ENCODE measurements at places on chromosomes 1 and 21. TPM values are rescaled to one million over a fixed set of nuclear protein-coding genes. Genes with fewer than 3 reads are reported as not detected.

Gene PAQR6
- 0.72 TPM for total RNA-seq

Gene PLPPR4
- total RNA-seq = not detected

Gene ALX3
- not detected for total RNA-seq

Gene SPAG17
- 0.45 TPM for total RNA-seq

Gene FCER1A
- total RNA-seq = 0.20 TPM

Gene INSRR
- not detected for total RNA-seq

Gene FAM78B
- 1.3 TPM for total RNA-seq

Gene MYOG
- total RNA-seq = not detected

Gene TTC39A
- total RNA-seq = 0.77 TPM

GRCh38 chr1:48681476-48682305 lies 95.0 kb downstream of the BEND5 start:
- H3K27me3 ChIP-seq = no peaks in the 10 kb centered on the region
- no peaks in the 10 kb centered on the region for H3K36me3 ChIP-seq
- no peak overlapping the region for H3K27ac ChIP-seq

DNA sequence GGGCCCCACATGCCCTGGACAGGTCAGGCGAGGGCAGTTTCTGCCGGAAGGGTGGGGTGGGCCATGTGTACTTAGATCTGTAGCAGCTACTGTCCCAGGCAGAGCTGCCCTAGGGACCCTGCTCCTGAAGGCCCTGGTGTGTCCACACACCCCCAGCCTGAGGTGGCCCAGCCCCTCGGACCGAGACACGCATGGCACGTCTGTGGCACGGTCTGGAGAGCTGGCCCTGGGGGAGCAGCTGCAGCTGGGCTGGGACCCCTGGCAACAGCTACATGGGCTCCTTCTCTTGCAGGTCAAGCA lies 24.6 kb downstream of the PANK4 start:
- H3K27me3 ChIP-seq = peaks cover 6% of the 10 kb centered on the region
- H3K27ac ChIP-seq = no peak overlapping the region
- H3K4me1 ChIP-seq = no peaks in the 10 kb centered on the region
- no peak for DNase-seq
- H3K4me3 ChIP-seq = no peak overlapping the region

- H3K4me3 ChIP-seq = no peak overlapping the region
- H3K27ac ChIP-seq = no peak overlapping the region
- no peaks in the 10 kb centered on the region for H3K4me1 ChIP-seq
- no peak for DNase-seq
Measured at GRCh38 chr1:35588197-35588910, 15.2 kb downstream of the TFAP2E start.

- no peaks in the 10 kb centered on the region for H3K4me1 ChIP-seq
- H3K27ac ChIP-seq = no peak overlapping the region
- no peaks in the 10 kb centered on the region for H3K36me3 ChIP-seq
- H3K4me3 ChIP-seq = no peak overlapping the region
- no peak for DNase-seq
- no peaks in the 10 kb centered on the region for H3K27me3 ChIP-seq
Measured at GRCh38 chr1:180131510-180131909, 23.2 kb upstream of the QSOX1 start.

GRCh38 chr1:214923278-214923915 lies 159.1 kb upstream of the KCNK2 start:
- H3K27me3 ChIP-seq = no peaks in the 10 kb centered on the region
- H3K4me1 ChIP-seq = no peaks in the 10 kb centered on the region
- no peaks in the 10 kb centered on the region for H3K36me3 ChIP-seq
- H3K4me3 ChIP-seq = no peak overlapping the region
- H3K27ac ChIP-seq = no peak overlapping the region

DNA sequence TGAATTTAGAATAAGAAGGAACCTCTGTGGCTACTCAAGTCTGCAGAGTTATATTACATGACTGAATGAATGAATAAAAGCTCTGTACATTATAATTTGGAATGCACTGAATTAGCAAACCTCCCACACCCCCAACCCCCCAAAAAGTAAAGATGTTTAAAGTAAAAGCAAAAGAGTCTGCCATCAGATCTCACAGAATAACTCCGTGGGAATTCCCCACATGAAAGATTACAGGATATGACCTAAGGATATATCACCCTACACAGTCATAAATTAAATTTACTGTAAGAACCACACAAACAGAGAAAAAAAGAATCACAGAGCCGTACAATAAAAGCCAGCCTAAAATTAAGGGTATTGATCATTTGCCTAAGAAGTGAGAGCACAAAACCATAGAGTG lies 587.3 kb downstream of the PTPRC start:
- H3K4me1 ChIP-seq = no peaks in the 10 kb centered on the region
- H3K27ac ChIP-seq = no peak overlapping the region
- H3K4me3 ChIP-seq = no peak overlapping the region
- no peak for DNase-seq
- H3K27me3 ChIP-seq = no peaks in the 10 kb centered on the region

- no peak overlapping the region for H3K4me3 ChIP-seq
- no peaks in the 10 kb centered on the region for H3K27me3 ChIP-seq
- peaks cover 9% of the 10 kb centered on the region for H3K4me1 ChIP-seq
- DNase-seq = no peak
- no peaks in the 10 kb centered on the region for H3K36me3 ChIP-seq
Measured at GRCh38 chr1:93603601-93604000, 78.0 kb downstream of the BCAR3 start.

GRCh38 chr1:153929981-153930948 lies 7.5 kb upstream of the GATAD2B start:
- H3K4me3 ChIP-seq = no peak overlapping the region
- no peaks in the 10 kb centered on the region for H3K4me1 ChIP-seq

DNA sequence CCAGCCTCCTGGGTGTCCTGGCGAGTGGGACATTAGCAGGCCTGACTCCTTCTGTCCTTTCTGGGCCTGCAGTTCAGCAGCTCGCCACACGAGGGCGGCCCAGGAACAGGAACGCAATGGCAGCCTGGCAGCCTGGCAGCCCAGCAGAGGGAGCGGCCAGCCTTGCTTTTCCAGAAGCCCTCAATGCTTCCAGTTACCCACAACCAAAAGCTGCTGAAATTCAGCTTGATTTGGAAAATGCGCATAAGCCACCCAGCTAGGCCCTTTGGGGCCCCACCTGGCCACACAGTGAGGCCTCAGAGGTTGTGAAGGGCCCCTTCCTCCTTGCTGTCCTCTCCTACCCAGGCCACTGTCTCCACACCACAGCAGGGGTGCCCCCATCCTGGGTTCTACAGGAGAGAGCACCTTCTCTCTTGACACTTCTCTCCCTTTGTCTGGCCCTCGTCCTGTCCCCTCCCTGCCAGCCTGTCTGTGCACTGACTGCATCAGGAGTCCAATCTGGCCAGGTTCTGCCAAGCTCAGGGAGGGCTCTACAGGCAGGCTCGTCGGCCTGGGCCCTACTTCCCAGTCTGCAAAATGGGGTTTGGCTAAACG lies 103.4 kb upstream of the VAMP3 start:
- no peaks in the 10 kb centered on the region for H3K4me1 ChIP-seq
- no peaks in the 10 kb centered on the region for H3K27me3 ChIP-seq
- H3K4me3 ChIP-seq = no peak overlapping the region
- H3K36me3 ChIP-seq = no peaks in the 10 kb centered on the region

GRCh38 chr21:17351766-17352165 lies 161.1 kb upstream of the CXADR start:
- no peak overlapping the region for H3K4me3 ChIP-seq
- H3K36me3 ChIP-seq = no peaks in the 10 kb centered on the region
- H3K27me3 ChIP-seq = no peaks in the 10 kb centered on the region
- no peak overlapping the region for H3K27ac ChIP-seq
- DNase-seq = no peak
- H3K4me1 ChIP-seq = no peaks in the 10 kb centered on the region

GRCh38 chr21:31184459-31184858 lies 146.2 kb upstream of the KRTAP19-8 start:
- no peaks in the 10 kb centered on the region for H3K27me3 ChIP-seq
- H3K4me1 ChIP-seq = no peaks in the 10 kb centered on the region
- no peaks in the 10 kb centered on the region for H3K36me3 ChIP-seq
- H3K4me3 ChIP-seq = no peak overlapping the region

DNA sequence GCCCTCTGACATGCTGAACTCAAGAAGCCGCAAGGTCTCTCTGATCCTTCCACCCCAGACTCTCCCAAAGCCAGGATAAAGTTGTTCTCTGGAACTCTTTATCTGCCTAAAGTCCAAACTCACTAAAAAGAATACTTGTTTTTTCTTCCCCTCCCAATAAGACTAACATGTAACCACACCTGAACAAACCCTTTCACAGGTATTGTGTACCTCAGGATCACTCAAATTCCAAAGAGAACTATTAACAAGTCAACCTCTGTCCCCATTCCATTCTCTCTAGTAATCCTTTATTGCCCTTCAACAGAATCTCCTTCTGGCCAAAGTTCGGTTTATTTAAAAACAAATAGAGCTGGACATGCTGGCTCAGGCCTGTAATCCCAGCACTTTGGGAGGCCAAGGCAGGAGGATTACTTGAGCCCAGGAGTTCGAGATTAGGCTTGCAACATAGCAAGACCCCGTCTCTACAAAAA lies 4.1 kb upstream of the TOE1 start:
- DNase-seq = no peak
- H3K4me3 ChIP-seq = no peak overlapping the region
- no peaks in the 10 kb centered on the region for H3K36me3 ChIP-seq
- H3K27me3 ChIP-seq = no peaks in the 10 kb centered on the region
- H3K4me1 ChIP-seq = peaks cover 2% of the 10 kb centered on the region
- H3K27ac ChIP-seq = no peak overlapping the region

- no peak overlapping the region for H3K27ac ChIP-seq
- no peak overlapping the region for H3K4me3 ChIP-seq
- no peaks in the 10 kb centered on the region for H3K27me3 ChIP-seq
Measured at GRCh38 chr1:108017698-108018097, 52.7 kb upstream of the VAV3 start.

DNA sequence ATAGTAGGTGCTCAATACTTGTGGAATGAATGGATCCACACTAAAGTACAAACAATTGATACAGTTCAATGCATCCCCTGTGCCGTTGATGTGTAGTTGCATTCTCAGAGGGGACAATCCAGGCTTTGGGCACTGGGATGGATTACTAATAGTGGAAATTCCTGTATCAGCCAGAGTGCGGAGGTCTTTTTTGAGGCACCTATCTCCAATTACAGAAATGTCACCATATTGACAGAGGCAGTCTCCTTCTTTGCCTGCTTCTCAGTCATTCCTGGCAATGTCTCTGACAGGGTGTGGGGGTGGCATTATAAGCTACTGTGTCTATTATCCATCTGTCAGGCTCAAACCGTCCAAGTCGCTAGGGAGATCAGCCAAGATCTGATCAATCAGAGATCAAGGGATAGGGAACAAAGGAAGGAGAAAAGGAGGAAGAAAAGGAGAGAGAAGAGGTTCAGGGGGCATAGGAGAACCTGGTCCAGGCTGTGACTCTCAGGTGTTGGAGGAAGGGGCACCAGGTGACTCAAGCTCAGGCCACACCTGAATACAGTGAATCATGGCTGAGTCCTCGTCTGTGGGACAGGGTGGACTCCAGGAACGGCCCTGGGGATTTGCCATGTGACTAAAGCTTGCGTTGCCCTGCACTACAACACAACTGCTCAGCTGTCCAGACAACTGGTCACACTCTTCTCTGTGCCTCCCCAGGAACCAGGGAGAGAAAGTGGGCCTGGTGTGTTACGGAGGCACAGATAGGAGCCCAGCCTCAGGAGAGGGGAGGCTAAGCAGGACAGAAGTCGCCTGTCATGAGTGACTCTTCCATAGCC lies 3.4 kb upstream of the LAMB3 start:
- no peaks in the 10 kb centered on the region for H3K36me3 ChIP-seq
- H3K27me3 ChIP-seq = no peaks in the 10 kb centered on the region
- no peak overlapping the region for H3K4me3 ChIP-seq

DNA sequence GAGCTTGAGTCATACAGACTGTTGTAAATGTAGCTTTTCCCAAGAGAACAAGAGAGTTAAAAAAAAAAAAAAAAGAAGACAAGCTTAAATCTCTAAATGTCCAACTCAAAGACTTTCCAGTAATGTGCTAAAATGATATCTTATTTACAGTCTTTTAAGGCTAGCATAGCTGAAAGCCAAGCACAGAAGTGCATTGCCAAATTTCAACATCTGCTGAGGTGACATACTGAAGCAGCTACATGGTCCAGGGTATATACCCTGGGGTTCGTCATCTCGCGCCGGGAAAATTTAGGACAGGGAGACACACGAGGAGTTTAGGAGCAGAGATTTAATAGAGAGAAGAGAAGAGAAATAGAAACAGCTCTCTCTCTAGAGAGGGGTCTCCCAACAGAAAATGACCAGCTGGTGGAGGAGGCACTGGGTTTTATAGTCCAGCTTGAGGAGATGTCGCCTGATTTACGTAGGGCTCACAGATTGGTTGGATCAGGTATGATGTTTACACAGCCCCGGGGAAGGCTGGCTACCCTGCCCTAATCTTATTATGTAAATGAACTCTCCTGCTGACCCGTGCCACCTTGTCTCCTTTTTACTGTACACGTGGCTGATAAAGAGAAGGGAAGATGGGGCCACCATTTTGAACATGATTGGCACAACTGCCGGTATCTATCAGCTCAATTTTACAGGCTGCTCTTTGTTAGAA lies 172.7 kb downstream of the TRIM33 start:
- no peaks in the 10 kb centered on the region for H3K4me1 ChIP-seq
- no peak overlapping the region for H3K4me3 ChIP-seq
- DNase-seq = no peak

- H3K27me3 ChIP-seq = no peaks in the 10 kb centered on the region
- H3K36me3 ChIP-seq = no peaks in the 10 kb centered on the region
- H3K4me1 ChIP-seq = peaks cover 8% of the 10 kb centered on the region
- H3K4me3 ChIP-seq = no peak overlapping the region
- peak; percentile 23 for DNase-seq
Measured at GRCh38 chr1:232012773-232013386, 386.3 kb downstream of the DISC1 start.

DNA sequence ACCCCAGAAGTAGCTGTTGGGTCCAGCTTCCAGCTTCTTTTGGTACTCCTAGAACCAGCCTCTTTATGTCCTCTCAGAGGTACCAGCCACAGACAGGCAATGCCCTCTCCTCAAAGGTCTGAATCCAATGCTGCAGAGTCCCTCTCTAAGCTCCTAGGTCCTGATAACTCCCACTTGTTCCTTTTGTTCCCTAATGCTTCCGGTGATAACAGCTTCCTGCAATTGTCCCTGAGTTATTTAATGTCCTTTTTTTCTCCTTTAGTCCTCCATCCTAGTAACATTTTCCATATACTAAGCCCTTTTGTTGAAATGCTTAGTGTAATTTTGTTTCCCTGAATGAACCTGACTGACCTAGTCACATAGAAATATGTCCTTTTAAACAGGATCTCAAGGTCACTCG lies 201.7 kb upstream of the BEND5 start:
- H3K27ac ChIP-seq = no peak overlapping the region
- no peak overlapping the region for H3K4me3 ChIP-seq
- DNase-seq = no peak
- no peaks in the 10 kb centered on the region for H3K4me1 ChIP-seq
- H3K36me3 ChIP-seq = no peaks in the 10 kb centered on the region

GRCh38 chr1:201094832-201095231 lies 17.4 kb downstream of the CACNA1S start:
- no peak overlapping the region for H3K27ac ChIP-seq
- DNase-seq = no peak
